ENCODE measurements at places on chromosomes 11 and 22. TPM values are rescaled to one million over a fixed set of nuclear protein-coding genes. Genes with fewer than 3 reads are reported as not detected.

- no peak for DNase-seq
- no peaks in the 10 kb centered on the region for H3K27me3 ChIP-seq
- H3K4me3 ChIP-seq = no peak overlapping the region
- peaks cover 2% of the 10 kb centered on the region for H3K4me1 ChIP-seq
Measured at GRCh38 chr11:82969811-82970210, 68.3 kb downstream of the DDIAS start.

GRCh38 chr11:35682230-35683173, 19.9 kb downstream of the TRIM44 start:
- H3K36me3 ChIP-seq = no peaks in the 10 kb centered on the region
- H3K4me3 ChIP-seq = no peak overlapping the region
- no peak overlapping the region for H3K27ac ChIP-seq
- H3K27me3 ChIP-seq = no peaks in the 10 kb centered on the region

DNA sequence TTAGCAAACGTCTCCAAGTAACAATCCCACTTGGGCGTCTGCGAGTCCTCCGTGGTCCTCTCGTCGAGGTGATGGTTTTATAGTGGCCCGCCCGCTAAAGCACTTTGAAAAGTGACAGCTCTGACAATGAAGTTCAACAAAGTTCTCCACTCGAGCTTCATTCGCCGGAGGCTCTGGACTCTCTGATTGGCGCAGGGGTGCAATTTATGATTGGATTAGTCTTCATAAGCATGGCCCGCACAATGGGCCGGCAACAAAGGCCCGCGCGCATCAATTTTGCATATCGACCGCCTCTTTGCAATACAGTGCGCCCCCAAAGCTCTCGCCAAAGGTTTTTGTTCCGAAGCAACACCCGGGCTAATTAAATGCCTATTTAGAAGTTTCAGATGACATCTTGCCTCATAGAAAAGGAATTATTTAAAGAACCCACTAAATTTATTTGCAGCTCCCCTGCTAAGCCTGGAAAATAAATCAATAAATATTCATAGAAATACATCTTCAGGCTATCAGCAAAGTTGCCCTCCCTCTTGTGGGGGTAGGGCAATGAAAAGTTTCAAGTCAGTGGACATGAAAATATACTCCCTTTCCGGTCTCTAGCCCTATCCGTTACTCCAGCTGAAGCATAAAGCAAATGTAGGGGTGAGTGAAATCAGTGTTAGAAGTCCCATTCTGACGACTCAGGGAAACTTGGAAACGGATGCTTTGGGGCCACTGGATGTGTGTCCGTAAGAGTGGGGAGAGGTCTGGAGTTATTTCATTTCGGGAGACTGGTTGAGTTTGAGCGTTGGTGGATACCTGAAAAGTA, at the start of gene DBX1:
TSS of gene DBX1 (minus strand) at position 51 of the 805 bp plus-strand sequence. CDS start 151 bp downstream, outside the sequence.
- no peaks in the 10 kb centered on the region for H3K36me3 ChIP-seq
- no peaks in the 10 kb centered on the region for H3K4me1 ChIP-seq
- no peak for DNase-seq
- H3K4me3 ChIP-seq = no peak within 1 kb of the TSS
- no peak within 1 kb of the TSS for H3K27ac ChIP-seq
- peaks cover 79% of the 10 kb centered on the region for H3K27me3 ChIP-seq

- H3K27ac ChIP-seq = no peak overlapping the region
- no peak overlapping the region for H3K4me3 ChIP-seq
- H3K27me3 ChIP-seq = no peaks in the 10 kb centered on the region
- H3K4me1 ChIP-seq = no peaks in the 10 kb centered on the region
Measured at GRCh38 chr11:75468534-75469340, 35.7 kb upstream of the KLHL35 start.

GRCh38 chr11:118612378-118612777, 5.0 kb downstream of the PHLDB1 start:
- H3K4me3 ChIP-seq = no peak overlapping the region
- H3K36me3 ChIP-seq = no peaks in the 10 kb centered on the region
- DNase-seq = no peak
- no peaks in the 10 kb centered on the region for H3K27me3 ChIP-seq
- H3K27ac ChIP-seq = no peak overlapping the region
- peaks cover 5% of the 10 kb centered on the region for H3K4me1 ChIP-seq

DNA sequence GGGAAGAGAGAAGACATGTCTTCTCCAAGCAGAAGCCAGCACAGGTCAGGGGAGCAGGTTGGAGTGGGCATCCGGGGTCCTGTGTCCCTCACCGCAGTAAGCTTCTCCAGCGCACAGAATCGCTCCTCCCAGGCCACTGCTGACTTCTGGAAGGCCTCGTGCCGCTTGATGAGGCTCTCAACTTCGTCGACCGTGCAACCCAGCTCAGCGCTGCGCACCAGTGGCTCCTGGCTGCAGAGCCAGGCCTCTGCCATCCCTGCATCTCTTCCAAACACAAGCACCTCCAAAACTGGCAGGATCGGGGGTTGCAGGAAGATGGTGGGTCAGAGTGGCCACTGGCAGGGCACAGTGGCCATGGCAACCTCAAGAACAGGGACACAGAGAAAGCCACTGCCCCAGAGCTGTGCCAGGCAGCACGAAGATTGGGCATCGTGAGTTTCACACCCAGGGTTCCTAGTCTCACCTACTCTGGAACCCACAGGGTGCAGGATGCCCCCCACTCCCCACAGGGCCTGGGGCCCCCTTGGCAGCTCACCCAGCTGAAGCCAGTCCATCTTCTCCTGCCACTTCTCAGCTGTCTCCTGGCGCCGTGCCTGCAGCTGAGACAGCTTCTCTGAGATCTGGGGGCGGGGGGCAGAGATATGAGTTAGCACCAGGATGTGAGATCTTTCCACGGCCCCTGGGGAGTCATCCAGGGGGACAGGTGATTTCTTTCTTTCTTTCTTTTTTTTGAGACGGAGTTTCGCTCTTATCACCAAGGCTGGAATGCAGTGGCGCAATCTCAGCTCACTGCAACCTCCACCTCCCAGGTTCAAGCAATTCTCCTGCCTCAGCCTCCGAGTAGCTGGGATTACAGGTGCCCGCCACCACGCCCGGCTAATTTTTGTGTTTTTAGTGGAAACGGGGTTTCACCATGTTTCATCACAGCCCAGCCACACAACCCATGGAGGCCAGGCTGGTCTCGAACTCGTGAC, 11.2 kb upstream of the RBM4B start:
- no peaks in the 10 kb centered on the region for H3K4me1 ChIP-seq
- no peak for DNase-seq
- H3K36me3 ChIP-seq = peaks cover 27% of the 10 kb centered on the region
- no peak overlapping the region for H3K4me3 ChIP-seq
- H3K27ac ChIP-seq = no peak overlapping the region

DNA sequence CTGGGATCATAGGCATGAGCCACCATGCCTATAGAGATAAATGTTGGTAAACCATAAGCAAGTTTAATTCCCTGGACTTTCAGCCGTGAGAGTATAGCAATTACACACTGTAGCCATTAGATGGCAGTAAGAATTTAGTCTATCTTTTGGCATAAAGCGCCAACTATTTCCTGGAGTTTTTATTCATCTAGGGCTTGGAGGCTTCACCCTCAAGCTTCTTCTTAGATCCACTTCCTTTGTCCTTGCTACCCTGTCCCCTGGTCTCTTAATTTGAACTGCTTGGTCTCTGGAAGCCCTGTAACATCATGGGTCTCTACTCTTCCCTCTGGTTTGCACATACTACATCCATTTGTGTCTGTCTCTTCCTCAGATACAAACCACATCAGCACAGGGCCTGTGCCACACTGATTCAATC, 38.2 kb downstream of the OR10A6 start:
- H3K36me3 ChIP-seq = no peaks in the 10 kb centered on the region
- no peak overlapping the region for H3K4me3 ChIP-seq
- H3K27ac ChIP-seq = no peak overlapping the region
- H3K27me3 ChIP-seq = no peaks in the 10 kb centered on the region
- DNase-seq = peak; percentile 81
- H3K4me1 ChIP-seq = peaks cover 21% of the 10 kb centered on the region

DNA sequence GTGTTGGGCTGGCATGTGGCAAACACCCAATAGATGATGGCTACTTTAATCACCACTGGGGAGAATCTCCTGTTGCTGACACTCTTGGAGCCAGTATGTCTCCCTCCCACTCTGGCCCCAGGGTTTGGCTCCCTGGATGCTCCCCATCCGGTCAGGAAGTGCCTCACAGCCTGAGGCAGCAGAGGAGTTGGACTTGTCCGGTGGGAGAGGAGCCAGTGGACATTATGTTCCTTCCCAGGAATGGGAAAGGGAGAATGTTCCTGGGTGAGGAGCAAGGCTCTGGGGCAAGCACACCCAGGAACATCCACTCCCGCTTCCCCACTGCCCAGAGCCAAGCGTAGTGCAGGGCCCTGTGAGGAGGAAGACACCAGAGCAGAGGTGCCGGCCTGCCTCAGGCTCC, 84.6 kb upstream of the NAV2 start:
- H3K36me3 ChIP-seq = no peaks in the 10 kb centered on the region
- H3K4me3 ChIP-seq = no peak overlapping the region
- H3K27ac ChIP-seq = peak overlapping the region; percentile 78
- peak; percentile 92 for DNase-seq
- H3K27me3 ChIP-seq = no peaks in the 10 kb centered on the region

- H3K36me3 ChIP-seq = no peaks in the 10 kb centered on the region
- H3K4me3 ChIP-seq = no peak overlapping the region
- H3K4me1 ChIP-seq = no peaks in the 10 kb centered on the region
- no peak for DNase-seq
Measured at GRCh38 chr11:76336597-76336996, 44.3 kb downstream of the THAP12 start.

DNA sequence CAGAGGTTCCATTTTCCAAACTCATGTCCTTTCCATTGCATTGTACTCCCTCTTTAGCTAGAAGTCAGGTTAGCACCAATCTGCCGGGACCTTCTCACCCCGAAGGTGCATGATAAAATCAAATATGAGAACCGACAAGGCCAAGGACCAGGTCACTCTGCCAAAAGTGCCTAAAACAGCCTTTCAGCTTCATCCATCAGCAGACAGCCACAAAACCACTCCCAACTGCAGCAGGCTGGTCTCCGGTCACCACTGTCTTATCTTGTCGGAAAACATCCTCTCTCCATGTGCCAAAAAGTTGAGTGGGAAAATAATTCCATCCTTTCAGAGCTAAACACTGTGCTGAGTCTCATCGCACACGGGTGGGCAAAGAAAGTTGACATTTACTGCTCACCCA, 1.4 kb downstream of the PI4KA start:
- no peaks in the 10 kb centered on the region for H3K36me3 ChIP-seq
- DNase-seq = no peak
- no peak overlapping the region for H3K27ac ChIP-seq
- H3K27me3 ChIP-seq = no peaks in the 10 kb centered on the region

DNA sequence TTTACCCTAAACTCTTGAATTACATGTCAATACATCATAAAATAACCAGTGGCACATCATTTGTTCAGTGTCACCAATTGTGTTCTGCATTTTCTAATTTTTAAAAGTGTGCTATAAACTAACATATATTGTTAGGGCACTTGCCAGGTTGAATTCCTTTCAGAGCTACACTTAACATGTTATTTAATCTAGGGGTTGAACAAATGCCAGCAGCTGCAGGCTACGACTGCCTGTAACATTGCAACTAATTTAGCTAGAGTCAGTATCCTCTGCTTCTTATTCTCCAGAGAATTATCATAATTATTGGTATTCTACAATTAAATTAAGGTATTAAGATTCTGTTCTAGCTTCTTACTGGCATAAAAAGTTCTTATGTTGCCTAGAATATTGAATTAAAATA, 46.4 kb upstream of the ARHGAP42 start:
- no peaks in the 10 kb centered on the region for H3K27me3 ChIP-seq
- no peaks in the 10 kb centered on the region for H3K4me1 ChIP-seq
- DNase-seq = no peak
- no peaks in the 10 kb centered on the region for H3K36me3 ChIP-seq
- H3K27ac ChIP-seq = no peak overlapping the region

DNA sequence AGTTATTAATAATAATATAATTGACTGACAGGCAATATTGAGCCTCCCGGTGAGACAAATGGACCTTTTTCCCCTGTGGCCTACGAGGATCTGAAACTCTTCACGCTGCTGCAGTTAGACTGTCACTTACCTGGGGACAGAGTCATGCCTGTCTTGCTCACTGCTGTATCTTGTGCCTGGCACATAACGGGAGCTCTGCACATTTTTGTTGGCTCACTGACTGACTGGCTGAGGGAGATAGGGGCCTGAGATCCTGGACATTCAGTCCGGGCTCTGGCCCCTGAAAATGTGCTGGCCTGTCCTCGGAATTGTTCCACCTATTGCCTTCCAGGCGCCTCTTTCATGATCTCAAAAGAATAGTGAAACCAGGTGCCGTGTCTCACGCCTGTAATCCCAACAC, 743 bp upstream of the CD3D start:
- DNase-seq = no peak
- H3K36me3 ChIP-seq = no peaks in the 10 kb centered on the region
- H3K27me3 ChIP-seq = peaks cover 10% of the 10 kb centered on the region
- H3K4me1 ChIP-seq = no peaks in the 10 kb centered on the region
- no peak overlapping the region for H3K4me3 ChIP-seq

- no peaks in the 10 kb centered on the region for H3K36me3 ChIP-seq
- DNase-seq = no peak
- no peaks in the 10 kb centered on the region for H3K27me3 ChIP-seq
- H3K27ac ChIP-seq = peak overlapping the region; percentile 42
- H3K4me3 ChIP-seq = no peak overlapping the region
- peaks cover 13% of the 10 kb centered on the region for H3K4me1 ChIP-seq
Measured at GRCh38 chr11:58564231-58564630, 11.4 kb downstream of the LPXN start.

DNA sequence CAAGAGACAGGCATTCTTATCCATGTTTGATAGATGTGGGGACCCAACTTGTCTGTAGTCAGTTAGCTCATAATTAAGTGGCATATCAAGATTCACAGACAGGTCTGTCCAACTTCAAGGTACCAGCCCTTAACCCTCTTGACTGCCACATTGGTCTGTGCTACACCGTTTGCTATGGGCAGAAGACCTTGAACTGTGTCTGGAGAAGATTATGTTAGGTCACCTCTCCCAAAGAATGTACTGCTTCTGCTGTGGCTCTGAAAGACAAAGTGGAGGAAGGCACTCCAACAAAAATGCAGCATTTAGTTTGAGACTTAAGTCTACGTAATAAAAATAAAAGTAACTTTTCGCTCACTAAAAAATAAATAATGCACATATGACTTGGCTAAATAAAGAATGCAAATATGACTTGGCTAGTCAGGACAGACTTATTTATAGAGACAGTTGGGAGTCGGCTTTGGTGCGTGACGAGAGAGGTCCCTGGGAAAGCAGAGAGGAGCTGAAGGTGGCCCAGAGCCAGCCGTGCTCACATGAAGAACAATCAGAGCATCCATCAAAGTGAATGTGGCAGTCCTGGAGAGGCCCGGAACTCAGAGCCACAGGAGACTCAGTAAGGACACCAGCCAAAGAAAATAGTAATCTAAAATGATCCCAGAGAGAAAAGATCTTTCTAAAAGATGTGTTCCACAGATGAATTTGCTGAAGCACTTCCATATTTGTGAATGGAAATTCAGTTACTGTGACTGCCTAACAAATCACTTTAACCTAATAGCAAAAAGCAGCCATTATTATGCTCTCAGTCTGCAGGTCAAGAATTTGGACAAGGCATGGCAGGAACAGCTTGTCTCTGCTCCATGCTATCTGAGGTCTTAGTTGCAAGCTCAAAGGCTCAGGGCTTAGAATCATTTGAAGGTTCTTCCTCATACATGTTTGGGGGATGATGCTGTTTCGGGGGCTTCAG, 35.0 kb downstream of the CWC15 start:
- no peak overlapping the region for H3K27ac ChIP-seq
- H3K4me3 ChIP-seq = no peak overlapping the region
- H3K4me1 ChIP-seq = no peaks in the 10 kb centered on the region
- peaks cover 31% of the 10 kb centered on the region for H3K27me3 ChIP-seq
- no peaks in the 10 kb centered on the region for H3K36me3 ChIP-seq
- DNase-seq = peak; percentile 6

Gene LIPT2
- total RNA-seq = 9.4 TPM

Gene ST14
- 231 TPM for total RNA-seq

Gene DCUN1D5
- total RNA-seq = 206 TPM

Gene ABCC8
- total RNA-seq = not detected
